ENCODE measurements at places on chromosomes 6 and 20. TPM values are rescaled to one million over a fixed set of nuclear protein-coding genes. Genes with fewer than 3 reads are reported as not detected.
A peak's percentile ranks its signal among the peaks of the same experiment; 100 is the strongest.

DNA sequence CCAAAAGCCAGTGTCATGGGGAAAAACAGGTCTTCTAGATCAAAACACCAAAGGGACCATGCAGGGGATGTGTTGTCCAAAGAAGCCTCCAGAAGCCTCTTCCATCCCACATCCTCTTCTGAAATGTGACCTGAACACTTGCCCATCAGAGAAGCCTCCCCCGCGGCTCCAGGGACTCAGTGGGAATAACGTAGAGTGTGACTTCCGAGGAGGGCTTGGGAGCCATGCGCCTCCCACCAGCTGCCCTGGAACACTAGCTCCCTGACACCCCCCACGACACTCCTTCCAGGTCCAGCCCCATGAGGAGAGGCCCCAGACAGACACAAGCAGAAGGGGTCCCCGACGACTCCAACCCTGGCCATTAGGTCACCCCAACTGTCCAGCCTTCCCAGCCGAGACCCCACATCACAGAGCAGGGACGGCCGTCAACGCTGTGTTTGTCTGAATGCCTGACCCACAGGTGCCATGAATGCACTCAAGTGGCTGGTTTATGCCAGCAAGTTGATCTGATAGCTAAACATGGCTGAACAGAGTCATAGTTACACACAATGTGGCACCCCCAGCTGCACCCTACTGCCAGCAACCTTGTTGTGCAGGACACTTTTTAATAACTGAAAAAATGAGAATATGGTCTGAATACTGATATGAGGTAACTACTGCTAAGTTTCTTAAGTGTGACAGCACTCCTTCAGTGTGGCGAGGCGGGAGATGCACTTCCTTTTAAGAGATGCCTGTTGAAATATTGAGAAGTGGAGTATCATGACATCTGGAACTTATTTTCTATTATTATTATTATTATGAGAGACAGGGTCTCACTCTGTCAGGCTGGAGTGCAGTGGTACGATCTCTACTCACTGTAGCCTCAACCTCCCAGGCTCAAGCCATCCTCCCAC is 58.0 kb downstream of the GINS1 start:
- DNase-seq: no peak

DNA sequence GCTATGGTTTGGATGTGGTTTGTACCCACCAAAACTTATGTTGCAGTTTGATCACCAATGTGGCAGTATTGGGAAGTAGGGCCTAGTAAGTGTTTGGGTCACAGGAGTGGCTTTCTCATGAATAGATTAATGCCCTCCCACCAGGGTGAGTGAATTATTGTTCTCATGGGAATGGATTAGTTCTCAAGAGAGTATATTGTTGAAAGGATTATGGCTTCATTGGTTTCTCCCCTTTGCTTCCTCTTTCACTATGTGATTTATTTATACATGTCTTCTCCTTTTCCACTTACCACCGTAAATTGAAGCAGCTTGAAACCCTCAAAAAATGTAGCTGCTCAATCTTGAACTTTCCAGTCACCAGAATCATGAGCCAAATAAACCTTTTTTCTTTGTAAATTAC is 10.8 kb downstream of the UFL1 start:
- DNase-seq: no peak

- DNase-seq: peak; percentile 55
Measured at GRCh38 chr20:43691928-43692524, 25.1 kb downstream of the MYBL2 start.

Gene BHLHE23
- not detected for total RNA-seq

DNA sequence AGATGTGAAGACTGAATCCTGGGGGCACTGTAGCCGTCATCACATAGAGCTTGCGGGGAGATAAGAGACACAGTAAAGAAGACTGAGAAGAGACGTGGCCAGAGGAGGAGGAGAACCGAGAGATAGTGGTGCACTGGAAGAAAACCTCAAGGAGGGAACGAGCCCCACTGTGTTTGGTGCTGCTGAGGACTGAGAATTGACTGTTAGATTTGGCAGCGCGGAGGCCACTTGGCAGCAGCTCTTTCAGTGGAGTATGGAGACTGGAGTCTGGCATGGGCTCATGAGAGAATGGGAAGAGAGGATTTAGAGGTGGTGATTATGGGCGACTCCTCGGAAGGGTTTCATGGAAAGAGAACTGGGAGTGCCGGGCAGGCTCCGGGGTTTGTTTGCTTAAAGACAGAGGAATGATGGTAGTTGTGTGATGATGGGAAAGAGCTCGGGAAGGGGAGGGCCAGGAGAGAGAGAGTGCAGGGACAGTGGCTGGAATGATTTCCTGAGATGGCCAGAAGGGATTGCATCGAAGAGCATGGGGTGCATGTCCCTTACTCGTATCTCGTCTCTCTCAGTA is 18.0 kb downstream of the CDYL start:
- no peak for DNase-seq

Gene TREML4
- total RNA-seq: not detected

DNA sequence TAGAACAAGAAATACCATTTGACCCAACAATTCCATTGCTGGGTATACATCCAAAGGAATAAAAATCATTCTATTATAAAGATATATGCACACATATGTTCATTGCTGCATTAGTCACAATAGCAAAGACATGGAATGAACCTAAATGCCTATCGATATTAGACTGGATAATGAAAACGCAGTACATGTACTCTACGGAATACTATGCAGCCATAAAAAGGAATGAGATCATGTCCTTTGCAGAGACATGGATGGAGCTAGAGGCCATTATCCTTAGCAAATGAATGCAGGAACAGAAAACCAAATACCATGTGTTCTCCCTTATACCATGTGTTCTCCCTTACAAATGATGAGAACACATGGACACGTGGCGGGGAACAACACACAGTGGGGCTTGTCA is 190.2 kb downstream of the HACE1 start:
- no peak for DNase-seq

GRCh38 chr20:1555952-1556351 is 1.6 kb downstream of the SIRPD start:
- DNase-seq: no peak

DNA sequence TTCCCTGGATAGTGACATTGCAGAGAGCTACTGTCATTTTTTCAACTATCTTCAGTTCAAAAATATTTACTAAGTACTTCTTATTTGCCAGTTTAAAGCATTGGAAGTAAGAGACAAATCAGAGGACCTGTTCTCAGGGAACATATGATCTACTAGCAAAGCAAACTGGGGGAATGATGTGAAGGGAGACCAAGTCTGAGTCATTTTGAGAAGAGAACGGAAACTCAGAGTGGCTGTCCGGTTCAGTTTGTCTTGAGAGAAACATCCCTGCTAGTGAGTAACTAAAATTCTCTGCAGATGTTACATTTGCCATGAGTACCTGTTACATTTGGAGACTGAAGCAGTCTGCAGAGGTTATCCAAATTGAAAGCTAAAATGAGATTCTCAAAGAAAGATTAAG is 118.3 kb downstream of the KCNQ5 start:
- DNase-seq: no peak

GRCh38 chr20:48019940-48020339 is 234.7 kb upstream of the SULF2 start:
- DNase-seq: no peak

- DNase-seq: peak; percentile 82
Measured at GRCh38 chr6:33417128-33417902, 592 bp downstream of the CUTA start.

Gene FAM83C
- not detected for total RNA-seq

GRCh38 chr20:51139891-51140290 is 117.0 kb upstream of the KCNG1 start:
- no peak for DNase-seq

GRCh38 chr6:25547797-25548196 is 104.2 kb upstream of the SCGN start:
- no peak for DNase-seq

GRCh38 chr20:5145365-5146098 is 18.7 kb downstream of the CDS2 start:
- peak; percentile 45 for DNase-seq

DNA sequence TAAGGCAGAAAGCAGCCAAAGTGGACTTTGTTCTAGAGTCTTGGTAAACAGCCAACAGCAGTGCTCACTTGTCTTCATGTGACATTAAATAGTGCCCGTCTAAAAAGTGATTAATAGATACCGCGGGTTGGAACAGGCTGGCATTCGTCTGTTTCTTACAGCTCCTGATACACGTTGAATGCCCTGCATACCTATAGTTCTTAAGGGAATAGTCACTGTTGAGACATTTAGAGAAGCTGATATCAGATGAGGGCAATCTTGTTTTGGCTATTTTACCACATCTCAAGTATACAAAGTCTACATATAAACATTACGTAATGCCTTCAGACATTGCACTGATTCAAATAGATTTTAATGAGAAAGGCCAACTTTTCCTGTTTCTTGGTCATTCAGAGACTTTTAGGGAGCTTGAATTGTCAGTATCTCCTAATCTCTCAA is 374.9 kb upstream of the FLRT3 start:
- peak; percentile 83 for DNase-seq

Gene NR2E1
- total RNA-seq: not detected

Gene BYSL
- total RNA-seq: 20.7 TPM

Gene TPD52L1
- 9.7 TPM for total RNA-seq

Gene CCM2L
- not detected for total RNA-seq

- peak; percentile 93 for DNase-seq
Measured at GRCh38 chr6:136647363-136647852, 97.2 kb upstream of the MAP7 start.

DNA sequence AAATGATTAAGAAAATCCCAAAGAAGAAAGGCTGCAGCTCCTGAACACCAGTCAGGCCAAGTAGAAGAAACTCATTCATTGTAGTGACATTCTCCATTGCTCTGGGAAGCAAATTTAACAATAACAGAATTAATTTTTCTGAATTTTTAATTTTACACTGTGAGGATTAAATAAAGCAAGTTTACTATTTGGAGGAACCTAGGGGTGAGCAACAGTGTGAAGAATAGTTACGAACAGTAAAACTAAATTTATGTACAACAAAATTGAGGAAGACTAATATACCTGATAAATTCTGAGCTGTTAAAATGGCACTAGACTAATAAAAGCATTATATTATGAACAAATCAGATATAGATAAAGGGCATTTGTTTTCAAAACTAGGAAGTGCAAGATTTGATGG is at the start of gene OR12D3:
OR12D3 (minus strand) TSS at position 101 of the 400 bp plus-strand sequence; CDS start at position 97, 4 bp downstream.
- no peak for DNase-seq

DNA sequence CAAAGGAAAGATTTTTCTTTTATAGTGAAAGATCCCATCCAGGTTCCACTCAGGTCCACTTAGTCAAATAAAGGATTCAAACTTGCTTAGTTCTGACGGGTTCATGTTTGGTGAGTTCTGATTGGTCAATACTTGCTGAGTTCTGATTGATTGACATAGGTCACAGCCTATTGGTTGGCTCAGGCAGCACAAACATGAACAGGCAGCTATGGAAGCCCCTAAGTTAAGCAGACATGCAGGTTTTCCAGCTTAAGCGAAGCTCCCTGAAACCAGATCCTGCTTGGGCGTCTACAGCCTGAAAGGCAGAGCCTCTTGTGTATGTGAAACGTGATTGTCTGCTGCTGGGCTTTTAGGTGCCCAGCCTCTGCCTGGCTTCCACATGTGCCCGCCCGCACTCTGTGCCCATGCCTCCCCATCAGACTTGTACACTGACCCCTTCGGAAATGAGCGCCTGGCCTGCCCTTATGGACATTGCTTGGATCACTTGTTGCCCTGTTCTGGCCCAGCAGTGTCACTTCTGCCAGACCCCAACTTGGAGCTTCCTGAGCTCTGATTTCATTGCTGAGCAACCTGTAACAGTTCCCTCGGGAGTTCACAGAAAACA is 45.4 kb upstream of the ECI2 start:
- peak; percentile 41 for DNase-seq

- DNase-seq: no peak
Measured at GRCh38 chr6:41494212-41495110, 51.7 kb upstream of the FOXP4 start.

Gene NKX2-2
- not detected for total RNA-seq

GRCh38 chr6:41519745-41520699 is 26.2 kb upstream of the FOXP4 start:
- peak; percentile 93 for DNase-seq

GRCh38 chr20:36815454-36816091 is 42.0 kb upstream of the DSN1 start:
- no peak for DNase-seq

Gene FABP7
- total RNA-seq: not detected

DNA sequence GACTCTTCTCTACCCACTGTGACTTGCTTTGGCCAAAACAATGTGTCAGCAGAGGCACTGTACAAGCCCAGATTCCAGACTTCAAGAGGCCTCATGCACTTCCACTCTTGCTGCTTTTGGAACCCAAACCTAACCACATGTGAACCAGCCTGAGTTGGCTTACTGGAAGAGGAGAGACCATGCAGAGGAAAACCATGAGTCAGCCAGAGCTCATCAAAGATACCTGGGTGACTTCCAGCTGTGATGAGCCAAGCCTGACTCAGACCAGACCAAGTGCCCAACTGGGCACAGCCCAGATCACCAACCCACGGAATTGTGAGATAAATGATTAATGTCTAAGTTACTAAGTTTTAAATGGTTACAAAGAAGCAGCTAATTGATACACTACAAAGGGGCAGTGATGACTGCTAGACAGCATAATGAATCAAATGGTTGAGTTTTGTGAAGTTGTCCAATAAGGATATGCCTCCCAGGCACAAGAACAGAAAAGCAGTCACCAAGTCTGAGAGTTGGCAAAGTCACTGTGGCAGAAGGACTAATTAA is 16.2 kb upstream of the BEND6 start:
- DNase-seq: peak; percentile 78

DNA sequence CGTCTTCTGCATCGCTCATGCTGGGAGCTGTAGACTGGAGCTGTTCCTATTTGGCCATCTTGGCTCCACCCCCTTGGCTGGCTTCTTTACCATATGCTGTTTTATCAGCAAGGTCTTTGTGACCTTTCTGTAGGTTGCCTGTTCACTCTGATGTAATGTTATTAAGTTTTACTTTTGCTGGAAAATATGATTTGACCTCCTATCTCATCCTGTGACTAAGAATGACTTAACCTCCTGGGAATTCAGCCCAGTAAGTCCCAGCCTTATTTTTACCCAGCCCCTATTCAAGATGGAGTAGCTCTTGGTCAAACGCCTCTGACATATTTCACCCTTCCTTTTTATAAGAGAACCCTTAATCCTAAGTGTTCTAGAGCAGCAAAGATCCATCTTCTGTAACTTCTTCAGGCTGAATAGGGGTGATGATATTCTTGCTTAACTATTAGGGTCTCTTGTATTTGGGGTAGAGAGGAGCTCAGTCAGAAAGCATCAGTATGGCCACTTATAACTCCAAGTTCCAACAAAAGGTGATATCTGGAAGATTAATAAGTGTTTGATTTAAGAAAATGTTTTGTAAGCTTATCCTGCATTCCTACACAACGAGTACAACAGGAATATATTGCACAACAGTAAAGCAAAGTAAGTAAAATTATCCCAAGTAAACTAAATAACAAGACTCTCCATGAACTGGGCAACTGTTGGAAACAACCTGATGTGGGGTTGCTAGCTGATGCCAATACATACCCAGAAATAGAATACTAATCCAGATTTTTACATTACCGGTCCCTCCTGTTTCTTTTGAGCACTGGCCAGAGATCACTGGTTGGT is 23.1 kb upstream of the HMGN3 start:
- peak; percentile 26 for DNase-seq

DNA sequence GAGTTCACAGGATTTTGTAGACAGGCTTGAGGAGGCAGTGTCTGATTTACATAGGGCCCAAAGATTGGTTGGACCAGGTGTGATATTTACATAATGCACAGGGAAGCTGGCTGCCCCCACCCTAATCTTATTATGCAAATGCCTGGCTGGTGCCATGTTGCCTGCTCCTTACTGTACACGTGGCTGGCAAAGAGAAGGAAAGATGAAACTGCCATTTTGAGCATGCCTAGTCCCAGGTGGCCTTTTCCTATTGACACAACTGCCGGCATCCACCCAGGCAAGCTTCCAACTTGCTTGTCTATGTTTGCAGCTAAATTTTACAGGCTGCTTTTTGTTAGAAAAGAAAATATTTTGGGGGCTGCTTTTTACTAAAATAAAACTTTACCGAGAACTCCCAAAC is 174.6 kb downstream of the LMBRD1 start:
- no peak for DNase-seq

Data from fibroblast of villous mesenchyme (primary cell).